Ureter (tissue), 1 donor: ENCODE measurements at places on chromosomes 7 and 10.

- DNase-seq: no peak
Measured at GRCh38 chr7:82839555-82839954, 323.1 kb downstream of the PCLO start.

DNA sequence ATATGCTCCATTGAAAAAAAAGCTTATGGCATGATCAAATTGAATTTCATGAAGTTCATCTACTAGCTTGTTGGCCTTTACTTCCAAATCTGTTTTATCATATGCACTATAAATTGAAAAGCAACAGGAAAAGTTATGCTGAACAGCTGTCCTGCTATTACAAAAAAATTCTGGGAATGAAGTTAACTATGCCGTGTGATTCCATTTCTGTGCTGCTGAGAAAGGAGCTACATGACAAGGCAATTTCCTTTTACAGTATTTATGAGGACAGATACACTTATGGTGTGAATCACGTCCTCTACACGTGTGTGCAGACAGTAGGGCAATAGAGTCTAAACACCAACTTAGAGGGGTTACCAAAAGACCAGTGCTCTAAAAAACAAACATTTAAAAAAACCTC, 426.5 kb upstream of the AKR1E2 start:
- DNase-seq: no peak

DNA sequence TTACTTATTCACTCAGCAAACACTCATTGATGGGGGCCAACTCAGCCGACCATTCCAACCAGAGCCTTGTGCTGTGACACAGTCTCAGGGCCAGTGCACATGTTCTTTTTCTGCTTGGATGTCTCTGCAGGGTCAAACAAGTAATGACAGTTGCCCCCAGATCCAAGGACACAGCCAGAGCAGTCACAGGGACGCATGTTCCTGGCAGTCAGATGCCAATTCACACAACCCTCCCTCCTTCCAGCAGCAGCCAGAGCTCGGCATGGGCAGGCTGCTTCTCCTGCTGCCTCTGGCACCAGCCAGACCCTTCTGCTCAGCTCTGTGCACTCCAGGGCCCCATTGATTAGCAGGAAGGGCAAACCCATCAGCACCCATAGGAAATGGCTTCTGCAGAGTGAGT, 20.3 kb downstream of the DRGX start:
- peak; percentile 24 for DNase-seq

DNA sequence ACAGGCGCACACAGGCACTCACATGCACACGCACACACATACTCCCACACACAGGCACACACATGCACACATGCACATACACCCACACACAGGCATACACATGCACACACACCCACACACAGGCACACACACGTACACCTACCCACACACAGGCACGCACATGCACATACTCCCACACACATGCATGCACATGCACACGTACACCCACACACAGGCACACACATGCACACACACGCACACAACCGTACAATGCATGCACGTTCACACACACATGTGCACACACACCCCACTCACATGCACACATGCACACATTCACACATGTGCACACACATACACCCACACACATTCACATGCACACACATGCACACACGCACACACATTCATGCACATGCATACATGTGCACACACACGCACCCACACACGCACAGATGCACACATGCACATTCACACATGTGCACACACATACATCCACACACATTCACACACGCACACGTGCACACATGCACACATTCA, 59.3 kb downstream of the MKI67 start:
- no peak for DNase-seq

GRCh38 chr10:81662837-81663236, 212.2 kb upstream of the NRG3 start:
- DNase-seq: no peak

DNA sequence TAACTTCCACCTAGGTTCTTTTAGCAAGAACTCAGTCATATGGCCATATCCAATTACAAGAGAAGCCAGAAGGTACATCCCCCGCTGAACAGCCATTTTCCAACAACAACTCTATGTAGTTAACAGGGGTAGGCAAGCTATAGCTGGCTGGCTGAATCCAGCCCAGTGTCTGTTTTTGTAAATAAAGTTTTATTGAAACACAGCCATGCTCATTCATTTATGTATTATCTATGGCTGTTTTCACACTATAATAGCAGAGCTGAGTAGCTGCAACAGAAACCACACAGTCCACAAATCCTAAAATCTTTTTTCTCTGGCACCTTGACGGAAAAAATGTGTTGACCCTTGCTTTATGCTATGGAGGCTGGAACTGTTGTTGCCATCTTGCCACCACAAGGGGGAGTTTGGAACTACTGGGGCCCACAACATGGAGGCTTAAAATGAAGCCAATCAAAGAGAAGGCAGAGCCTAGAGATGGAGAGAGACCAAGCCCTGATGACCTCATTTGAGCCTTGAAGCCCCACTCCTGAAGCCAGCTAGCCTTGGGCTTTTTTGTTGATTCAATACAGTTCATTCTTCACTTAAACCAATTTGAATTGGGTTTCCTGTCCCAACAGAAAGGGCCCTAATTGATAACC, 33.3 kb upstream of the XPNPEP1 start:
- no peak for DNase-seq

DNA sequence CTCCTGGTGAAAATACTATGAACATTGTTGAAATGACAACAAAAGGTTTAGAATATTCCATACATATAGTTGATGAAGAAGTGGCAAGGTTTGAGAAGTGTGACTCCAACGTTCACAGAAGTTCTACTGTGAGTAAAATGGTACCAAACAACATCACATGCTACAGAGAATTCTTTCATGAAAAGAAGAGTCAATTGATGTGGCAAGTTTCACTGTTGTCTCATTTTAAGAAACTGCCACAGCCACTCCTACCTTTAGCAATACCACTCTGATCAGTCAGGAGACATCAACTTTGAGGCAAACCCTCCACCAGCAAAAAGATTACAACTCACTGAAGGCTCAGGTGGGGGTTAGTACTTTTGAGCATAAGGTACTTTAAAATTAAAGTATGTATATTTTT, 693.3 kb downstream of the GRID1 start:
- DNase-seq: no peak

DNA sequence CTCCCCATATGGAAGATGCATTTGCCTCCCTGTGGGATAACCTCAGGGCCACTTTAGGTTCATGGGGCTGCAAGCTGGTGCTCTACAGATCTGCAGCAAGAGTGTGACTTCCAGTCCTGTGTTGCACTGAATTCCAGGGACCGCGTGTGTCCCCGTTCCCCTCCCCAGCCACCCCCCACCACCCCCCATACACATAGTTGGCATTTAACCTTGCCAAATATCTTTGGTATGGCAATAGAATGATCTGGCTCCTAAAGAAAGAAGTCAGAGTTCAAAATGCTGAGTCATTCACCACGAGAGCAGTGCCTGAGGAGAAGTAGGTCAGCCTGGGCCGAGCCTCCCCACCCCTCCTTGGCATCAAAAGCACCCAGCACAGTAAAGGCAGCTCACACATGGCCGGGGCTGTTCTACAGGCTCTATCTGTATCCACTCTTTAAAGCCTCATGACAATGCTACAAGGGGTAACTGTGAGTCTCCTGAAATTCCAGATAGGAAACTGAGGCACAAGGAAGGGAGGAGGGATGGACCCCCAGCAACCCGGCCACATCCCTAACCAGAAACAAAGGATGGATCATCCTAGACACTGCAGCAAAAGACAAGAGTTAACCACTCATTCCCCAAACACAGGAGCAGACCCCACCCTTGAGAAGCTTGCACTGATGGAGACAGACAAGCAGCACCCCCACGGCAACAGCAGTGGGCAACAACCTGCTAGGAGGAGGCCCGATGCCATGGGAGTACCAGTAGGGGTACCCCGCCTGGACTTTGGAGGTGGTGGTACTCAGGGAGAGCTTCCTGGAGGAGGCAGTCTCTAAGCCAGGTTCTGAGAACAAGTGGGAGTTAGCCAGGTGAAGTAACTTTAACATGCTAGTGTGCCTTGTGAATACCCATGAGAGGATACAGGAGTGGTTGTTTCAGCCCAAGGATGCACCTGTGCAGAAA, 70.3 kb upstream of the NANOS1 start:
- DNase-seq: peak; percentile 64

DNA sequence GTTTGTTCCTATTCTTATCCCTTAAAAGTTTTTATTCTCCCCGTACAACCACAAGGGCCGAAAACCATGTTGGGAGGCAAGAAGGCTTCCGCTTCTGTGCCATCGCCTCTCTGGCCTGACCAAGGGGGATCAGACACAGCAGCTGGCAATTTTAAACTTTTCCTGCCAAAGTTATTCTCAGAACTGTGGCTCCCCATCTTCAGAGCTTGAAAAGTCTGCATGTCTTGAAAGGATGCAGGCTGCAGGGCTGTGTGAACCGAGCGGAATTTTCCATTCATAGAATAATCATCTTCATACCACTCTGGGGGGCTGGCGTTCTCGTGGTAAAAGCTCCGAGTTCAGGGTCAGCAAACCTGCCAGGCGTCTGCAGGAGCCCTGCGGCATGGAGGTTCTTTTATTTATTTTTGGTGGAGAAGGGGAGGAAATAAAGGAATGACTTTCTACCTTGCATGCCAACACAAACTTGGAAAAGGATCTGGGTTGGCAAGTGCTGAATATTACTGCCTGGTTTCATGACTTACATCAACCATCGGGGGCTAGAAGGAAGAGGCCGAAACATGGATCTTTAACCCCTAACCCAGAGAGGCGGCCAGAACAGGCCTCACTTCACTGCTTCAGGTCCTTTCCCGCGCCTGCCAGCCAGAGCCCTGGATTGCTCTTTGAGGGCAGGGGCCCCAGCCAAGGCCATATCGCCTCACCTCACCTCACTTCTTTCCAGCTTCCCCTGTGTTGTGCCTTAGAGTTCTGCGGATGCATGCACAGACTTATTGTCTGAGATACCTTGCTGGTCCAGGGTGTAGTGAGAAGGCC, 3.0 kb upstream of the NANOS1 start:
- peak; percentile 39 for DNase-seq

- DNase-seq: no peak
Measured at GRCh38 chr7:68707159-68707558, 891.1 kb upstream of the AUTS2 start.

DNA sequence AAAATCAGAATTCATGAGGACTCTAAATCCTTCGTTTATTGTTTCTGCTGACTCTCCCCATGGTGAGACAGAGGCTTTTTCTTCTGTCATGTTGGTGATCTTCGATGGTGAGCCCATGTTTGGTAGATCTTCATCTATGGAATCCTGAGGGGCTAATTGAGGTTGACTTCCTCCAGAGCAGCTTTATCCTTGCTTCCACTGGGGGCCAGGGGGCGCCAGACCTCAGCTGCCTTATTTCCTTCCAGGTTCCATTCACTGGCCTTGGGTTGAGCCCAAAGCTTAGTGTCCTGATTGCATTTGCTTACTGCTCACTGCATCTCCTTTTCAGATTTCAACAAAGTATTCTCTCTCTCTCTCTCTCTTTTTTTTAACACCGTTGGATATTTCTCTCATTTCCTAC, 80.7 kb downstream of the GCC1 start:
- no peak for DNase-seq

- DNase-seq: no peak
Measured at GRCh38 chr7:55309040-55309991, 55.8 kb upstream of the LANCL2 start.

DNA sequence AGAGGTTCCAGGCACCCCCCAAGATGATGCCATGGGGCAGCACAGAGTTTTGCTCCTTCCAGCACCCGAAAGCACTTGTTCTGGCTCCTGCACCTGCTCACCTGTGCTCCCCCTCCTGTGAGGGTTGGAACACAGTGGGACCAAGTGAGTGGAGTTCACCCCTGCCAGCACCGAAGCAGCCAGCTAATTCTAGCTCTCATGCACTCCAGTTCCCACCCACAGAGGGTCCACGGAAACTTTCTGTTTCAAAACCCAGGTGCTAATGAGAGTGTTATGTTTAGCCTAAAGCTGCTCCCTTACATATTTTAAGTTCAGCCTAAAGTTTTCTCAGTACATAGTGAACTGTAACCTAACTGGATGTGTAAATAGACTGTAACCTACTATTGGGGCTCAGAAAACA, 42.6 kb upstream of the SLC35G1 start:
- DNase-seq: no peak

- DNase-seq: no peak
Measured at GRCh38 chr7:44073664-44074348, 8.4 kb upstream of the PGAM2 start.

- DNase-seq: no peak
Measured at GRCh38 chr10:118542745-118543144, 52.7 kb downstream of the PRLHR start.

DNA sequence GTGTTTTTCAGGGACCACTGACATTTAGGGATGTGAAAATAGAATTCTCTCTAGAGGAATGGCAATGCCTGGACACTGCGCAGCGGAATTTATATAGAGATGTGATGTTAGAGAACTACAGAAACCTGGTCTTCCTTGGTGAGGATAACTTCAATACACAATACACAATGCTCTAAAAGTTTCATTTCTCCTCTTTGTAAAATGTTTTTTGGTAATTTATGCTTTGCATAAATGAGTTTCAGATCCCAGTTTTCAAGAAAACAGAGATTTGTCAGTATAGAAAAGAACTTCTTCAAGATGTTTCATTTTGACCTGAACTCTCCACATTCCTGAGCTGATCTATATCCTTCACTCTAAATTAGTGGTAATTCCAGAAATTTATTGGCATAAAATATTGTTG, 14.2 kb downstream of the ZNF92 start:
- no peak for DNase-seq

GRCh38 chr10:96609510-96609909, 22.7 kb upstream of the TM9SF3 start:
- no peak for DNase-seq

DNA sequence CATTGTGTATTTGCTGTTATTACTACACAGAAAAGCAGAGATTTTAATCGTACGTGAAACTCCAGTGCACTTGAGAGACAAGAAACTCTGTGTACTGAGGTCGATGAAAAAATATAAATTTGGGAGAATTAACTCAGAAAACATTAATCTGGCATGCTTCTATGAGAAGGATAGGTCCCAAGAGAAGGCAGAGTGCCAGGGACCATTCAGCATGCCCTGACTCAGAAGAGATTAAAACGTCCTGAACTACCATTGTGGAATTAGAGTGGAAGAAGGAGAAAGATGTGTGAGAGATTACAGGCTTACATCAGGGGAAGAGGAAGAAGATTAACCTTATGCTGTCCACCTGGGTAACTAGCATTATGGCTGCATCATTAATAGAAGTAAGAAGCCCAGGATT, 72.4 kb downstream of the REEP3 start:
- no peak for DNase-seq
